Left renal cortex interstitium (tissue), 4 donors: ENCODE measurements at places on chromosomes 1 and 21. TPM values are rescaled to one million over a fixed set of nuclear protein-coding genes. Genes with fewer than 3 reads are reported as not detected.

GRCh38 chr1:246678816-246679793 lies 45.1 kb upstream of the SCCPDH start:
- DNase-seq = no peak

DNA sequence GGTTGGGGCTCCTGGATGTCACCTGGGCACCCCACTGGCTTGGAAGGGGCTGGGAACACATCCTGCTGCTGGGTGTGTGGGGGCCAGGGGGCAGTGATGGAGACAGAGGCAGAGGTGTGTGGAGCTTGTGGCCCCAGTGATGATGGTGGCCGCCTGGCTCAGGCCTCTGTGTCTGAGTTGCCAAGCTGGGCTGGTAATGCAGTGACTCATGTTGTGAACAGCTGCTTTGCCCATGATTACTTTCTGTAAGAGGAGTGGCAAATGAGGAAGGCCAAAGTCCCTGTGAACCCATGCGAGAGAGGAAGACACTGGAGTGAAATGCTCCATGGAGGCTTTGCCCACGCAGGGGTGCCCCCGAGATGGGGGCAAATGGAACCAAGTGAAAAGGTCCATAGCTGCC lies 86.8 kb downstream of the KCNJ6 start:
- no peak for DNase-seq

GRCh38 chr1:190243056-190243455 lies 234.6 kb downstream of the BRINP3 start:
- DNase-seq = no peak

- DNase-seq = no peak
Measured at GRCh38 chr1:202571719-202572339, 138.4 kb downstream of the SYT2 start.

The LRRC39 gene
- 3.3 TPM for polyA plus RNA-seq
